ENCODE measurements at places on chromosomes 11 and 22. TPM values are rescaled to one million over a fixed set of nuclear protein-coding genes. Genes with fewer than 3 reads are reported as not detected.

DNA sequence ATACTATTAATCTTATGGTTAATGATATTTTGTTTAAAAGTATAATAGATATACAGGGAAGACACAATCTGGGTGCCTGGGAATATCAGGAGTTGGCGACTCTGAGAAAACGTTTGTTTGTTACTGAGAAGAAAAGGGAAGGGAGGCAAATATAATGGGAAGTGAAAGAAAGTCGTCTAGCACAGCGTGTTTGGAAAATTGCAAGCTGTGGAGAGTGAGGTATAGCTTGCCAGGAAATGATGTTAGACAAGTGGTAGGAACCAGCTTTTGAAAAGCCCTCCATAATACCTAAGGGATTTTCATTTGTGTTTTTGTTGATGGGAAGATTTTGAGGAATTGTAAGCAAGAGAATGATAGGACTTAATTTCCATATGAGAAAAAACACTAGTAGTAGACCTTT lies 322.2 kb downstream of the LUZP2 start:
- no peak for DNase-seq

CCDC116 gene
- 0.13 TPM for total RNA-seq

DNA sequence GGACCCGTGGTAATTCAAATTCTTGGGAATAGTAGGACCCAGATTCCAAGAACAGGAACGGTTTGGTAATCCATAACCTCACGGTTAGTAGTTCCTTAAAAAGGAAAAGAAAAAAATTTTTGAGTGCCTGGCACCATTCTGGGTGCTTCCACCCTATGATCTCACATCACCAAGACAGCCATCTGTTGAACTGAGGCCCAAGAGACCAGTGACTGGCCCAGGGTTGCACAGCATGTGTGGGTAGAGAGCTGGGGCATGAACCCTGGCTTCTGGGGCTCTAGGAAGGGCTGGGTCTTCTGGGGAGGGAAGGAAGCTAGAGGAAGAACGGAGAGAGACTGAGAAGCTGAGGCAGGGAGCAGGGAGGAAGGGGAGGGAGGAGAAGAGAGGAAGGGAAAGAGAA lies 4.7 kb upstream of the SPI1 start:
- no peak for DNase-seq

DNA sequence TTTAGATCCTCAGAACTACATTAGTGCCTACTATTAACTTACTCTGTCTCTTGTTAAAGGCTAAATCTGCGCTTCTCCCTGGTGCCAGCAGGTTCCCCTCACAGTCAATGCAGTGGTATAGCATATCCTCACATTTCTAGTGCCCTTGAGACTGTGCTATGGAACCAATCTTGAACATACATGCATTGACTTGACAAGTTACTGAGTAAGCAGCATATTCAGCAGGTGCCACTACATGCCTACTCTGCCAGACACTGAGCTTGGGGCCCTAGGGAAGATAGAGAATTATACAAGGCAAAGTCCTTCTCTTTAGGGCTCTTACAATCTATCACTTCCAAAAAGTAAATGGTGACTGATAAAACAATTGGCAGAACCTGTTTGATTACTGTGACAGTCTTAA lies 3.2 kb downstream of the FUT4 start:
- DNase-seq = no peak

- DNase-seq = no peak
Measured at GRCh38 chr11:118587952-118588351, 15.7 kb downstream of the ARCN1 start.

DNA sequence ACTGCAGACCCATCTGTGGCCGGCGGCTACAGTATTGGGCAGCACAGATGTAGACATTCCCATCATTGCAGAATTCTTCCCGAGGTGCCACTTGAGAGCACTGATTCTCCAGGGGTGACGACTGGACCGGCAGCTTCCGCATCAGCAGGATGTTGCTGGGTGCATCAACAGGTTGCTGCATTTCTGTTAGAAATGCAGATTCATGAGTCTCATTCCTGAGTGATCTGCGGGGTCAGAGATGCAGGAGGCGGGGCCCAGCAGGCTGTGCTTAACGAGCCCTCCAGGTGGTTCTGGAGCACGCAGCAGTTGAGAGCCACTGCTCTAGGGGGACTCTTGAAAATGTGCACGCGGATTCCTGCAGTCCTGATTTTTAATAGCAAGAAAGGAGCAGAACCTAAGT lies 321.8 kb downstream of the TBC1D22A start:
- DNase-seq = no peak

DNA sequence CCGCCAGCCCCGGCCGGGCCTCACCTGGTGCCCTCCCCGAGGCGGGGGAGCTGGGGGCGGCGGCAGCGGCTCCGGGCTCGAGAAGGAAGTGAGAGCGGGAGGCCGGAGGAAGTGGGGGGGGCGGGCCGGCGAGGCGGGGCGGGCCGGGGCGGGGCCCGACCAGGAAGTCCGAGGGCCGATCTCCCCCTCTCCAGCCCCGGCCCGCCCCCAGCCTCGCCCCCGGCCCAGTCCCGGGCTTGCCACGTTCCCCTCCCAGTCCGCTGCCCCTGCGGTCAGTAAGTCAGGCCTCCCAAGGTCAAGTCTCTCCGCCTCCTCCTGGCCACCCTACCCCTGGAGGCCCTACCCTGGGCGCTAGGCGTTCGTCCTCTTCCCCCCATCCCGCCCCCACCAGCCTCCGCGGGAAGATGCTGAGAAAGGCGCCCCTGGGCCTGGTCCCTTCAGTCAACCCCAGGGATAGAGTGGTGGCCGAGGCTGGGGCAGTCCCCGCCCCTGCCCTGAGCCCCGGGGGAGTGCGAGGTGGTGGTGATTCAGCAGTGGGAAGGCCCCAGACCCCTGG lies at the start of gene RHOG:
TSS of gene RHOG (minus strand) at position 90 of the 556 bp plus-strand sequence. CDS start 12,821 bp downstream, outside the sequence.
- no peak for DNase-seq

MAPK1 gene
- 62.5 TPM for total RNA-seq

P4HA3 gene
- total RNA-seq = 77.2 TPM

- no peak for DNase-seq
Measured at GRCh38 chr22:17576470-17576869, 13.2 kb downstream of the SLC25A18 start.

- no peak for DNase-seq
Measured at GRCh38 chr22:48942698-48943566, 884.7 kb downstream of the BRD1 start.

GRCh38 chr22:20299746-20300136 lies 20.1 kb downstream of the DGCR6L start:
- no peak for DNase-seq

GRCh38 chr11:128316541-128317227 lies 270.7 kb downstream of the ETS1 start:
- no peak for DNase-seq

THRSP gene
- total RNA-seq = not detected

GRCh38 chr22:45235101-45235777 lies 5.5 kb downstream of the KIAA0930 start:
- no peak for DNase-seq

POU2AF1 gene
- total RNA-seq = not detected

SLC5A1 gene
- under 0.01 TPM for total RNA-seq

OR52N1 gene
- not detected for total RNA-seq

- DNase-seq = no peak
Measured at GRCh38 chr11:83175815-83176214, 17.7 kb upstream of the ANKRD42 start.

MS4A15 gene
- total RNA-seq = under 0.01 TPM

GRCh38 chr11:37322333-37323194 lies 724.5 kb upstream of the RAG2 start:
- DNase-seq = no peak

GRCh38 chr22:39717099-39717498 lies 146.5 kb downstream of the CACNA1I start:
- DNase-seq = no peak

GRCh38 chr11:68855205-68855981 lies 13.7 kb upstream of the CPT1A start:
- DNase-seq = peak; percentile 68

- no peak for DNase-seq
Measured at GRCh38 chr11:73359341-73359740, 16.9 kb upstream of the RELT start.

WNT7B gene
- total RNA-seq = not detected

IGF2 gene
- total RNA-seq = 22.0 TPM

DNA sequence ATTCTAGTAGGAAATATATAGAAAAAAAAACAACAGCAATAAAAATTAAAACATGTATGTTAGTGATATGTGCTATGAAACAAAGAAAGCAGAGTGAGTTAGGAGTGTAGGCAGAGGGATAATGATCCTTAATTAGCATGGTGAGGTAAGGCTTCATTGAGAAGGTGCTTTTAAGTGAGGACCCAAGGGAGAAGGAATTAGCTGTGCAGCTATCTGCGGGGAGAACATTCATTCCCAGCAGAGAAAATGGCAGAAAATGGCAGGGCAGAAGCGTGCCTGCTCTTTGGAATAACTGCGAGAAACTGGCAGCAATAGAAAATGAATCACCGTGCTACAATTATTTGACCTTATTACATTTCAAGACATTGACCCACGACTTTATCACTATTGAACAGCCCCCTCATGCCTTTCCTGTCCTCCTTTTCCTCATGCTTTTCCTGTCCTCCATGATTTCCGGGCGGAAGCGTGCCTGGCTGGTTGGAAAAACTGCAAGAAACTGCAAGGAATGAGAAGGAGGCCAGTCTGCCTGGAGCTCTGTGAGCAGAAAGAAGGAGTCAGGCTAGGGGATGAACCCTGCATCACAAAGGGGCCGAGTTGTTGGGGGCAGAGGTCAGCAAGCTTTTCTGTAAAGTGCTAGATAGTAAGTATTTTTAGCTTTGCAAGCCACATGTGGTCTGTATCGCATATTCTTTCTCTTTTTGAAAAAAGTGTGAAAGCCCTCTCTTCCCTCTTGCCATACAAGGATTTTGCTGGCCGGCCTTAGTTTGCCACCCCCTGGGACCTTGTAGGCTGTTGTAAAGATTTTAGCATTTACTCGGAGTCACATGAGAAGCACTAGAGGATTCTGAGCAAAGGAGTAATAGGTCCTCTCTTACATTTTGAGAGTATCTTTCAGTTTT lies 37.1 kb upstream of the SWAP70 start:
- DNase-seq = peak; percentile 72

DNA sequence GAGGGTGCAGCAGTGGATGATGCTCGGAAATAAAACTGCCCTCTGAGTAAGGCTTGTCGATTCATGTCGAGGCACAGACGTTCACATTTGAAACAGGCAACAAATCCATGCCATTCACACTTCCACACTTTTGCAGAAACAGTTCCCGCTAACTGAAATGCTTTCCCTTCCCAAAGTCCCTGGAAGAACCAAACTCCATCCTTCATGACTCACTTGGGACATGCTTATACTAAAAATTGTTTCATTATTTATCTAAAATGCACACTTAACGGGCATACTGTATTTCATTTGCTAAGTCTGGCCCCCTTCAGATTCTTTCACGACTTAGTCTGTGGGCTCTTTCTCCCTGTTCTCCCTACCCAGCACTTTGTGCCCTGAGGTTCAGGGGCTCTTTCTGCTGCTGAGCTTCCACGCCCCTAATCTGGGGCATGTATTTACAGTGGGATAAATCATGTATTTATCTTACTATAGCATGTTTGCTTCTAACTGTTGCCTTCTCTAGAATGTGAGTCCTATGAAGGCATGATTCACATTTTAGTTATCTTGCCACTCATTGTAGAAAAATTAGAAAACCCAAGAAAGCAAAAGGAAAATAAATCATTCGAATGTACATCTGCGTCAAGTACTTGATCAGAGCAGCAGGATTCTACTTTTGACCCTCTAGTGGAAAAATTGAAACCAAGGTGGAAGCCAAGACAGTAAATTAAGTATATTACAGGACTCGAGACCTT lies 12.5 kb downstream of the SCGB1A1 start:
- no peak for DNase-seq

LRRN4CL gene
- total RNA-seq = 0.51 TPM

GRCh38 chr22:42509548-42509947 lies 10.0 kb downstream of the RRP7A start:
- no peak for DNase-seq

GRCh38 chr22:31577711-31578110 lies 81.4 kb downstream of the SFI1 start:
- DNase-seq = no peak

- DNase-seq = no peak
Measured at GRCh38 chr11:76660533-76661305, 9.8 kb downstream of the LRRC32 start.

GRCh38 chr22:40076702-40077645 lies 82.2 kb downstream of the FAM83F start:
- DNase-seq = no peak

- no peak for DNase-seq
Measured at GRCh38 chr22:36884349-36885158, 23.7 kb downstream of the NCF4 start.

GGTLC3 gene
- total RNA-seq = not detected

GRCh38 chr11:123258877-123259276 lies 63.8 kb upstream of the CLMP start:
- no peak for DNase-seq

DNA sequence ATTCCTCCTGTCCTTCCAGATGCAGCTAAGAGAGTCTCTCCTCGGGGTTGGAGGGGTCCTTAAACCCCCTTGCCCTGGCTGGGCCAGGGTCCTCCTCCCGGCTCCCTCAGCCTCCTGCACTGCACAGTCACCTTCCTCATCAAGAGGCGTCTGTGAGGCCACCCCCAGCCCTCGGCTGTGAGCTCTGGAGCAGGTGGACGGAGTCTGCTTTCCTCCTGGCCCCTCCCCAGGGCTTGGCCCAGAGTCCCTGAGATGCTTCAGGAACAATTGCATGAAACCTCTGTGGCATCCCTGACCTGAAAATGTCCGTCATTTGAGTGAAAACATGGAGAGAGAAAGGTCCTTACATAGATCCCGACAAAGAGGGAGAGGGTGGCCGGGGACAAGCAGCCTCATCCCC lies 6.7 kb upstream of the FGF3 start:
- DNase-seq = no peak

GRCh38 chr11:15780837-15781236 lies 575.5 kb downstream of the SOX6 start:
- no peak for DNase-seq

DNA sequence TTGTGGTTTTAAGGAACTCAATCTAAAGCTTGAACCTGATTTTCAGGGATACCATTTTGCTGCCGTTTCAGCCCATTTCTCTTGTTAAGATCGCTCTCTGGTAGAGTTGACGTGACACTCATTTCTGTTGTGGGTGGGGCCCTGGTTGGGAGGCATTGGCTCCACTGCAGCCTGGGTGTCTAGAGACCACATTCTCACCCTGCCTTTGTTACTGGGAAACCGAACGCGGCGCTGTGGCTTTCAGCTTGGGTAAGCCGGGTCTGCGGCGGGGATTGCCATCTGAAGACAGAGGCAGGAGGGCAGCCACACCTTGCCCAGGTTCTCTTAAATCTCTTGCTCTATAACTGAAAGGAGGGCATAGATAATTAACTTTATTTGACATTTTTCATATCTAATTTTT lies 3.2 kb downstream of the EHF start:
- no peak for DNase-seq

DNA sequence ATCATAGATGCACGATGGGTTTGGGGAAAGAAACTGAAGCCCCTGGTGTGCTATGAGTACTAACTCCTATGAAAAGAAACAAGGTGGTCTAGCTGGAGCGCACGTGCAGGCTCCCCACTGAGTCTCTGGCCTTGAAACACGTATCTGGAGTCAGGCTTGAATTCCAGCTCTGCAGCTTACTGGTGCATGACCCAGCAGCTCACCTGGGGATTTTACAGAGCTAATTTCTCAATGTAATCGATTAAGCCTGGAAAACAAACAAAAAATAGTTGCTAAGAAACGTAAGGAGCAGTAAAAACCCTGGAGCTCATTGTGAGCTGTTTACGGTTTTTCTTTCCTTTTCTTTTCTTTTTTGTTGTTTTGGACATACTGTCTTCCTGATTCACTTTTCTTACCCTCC lies 12.3 kb downstream of the KCNJ1 start:
- DNase-seq = no peak
